ENCODE measurements at places on chromosomes 6 and 20.

DNA sequence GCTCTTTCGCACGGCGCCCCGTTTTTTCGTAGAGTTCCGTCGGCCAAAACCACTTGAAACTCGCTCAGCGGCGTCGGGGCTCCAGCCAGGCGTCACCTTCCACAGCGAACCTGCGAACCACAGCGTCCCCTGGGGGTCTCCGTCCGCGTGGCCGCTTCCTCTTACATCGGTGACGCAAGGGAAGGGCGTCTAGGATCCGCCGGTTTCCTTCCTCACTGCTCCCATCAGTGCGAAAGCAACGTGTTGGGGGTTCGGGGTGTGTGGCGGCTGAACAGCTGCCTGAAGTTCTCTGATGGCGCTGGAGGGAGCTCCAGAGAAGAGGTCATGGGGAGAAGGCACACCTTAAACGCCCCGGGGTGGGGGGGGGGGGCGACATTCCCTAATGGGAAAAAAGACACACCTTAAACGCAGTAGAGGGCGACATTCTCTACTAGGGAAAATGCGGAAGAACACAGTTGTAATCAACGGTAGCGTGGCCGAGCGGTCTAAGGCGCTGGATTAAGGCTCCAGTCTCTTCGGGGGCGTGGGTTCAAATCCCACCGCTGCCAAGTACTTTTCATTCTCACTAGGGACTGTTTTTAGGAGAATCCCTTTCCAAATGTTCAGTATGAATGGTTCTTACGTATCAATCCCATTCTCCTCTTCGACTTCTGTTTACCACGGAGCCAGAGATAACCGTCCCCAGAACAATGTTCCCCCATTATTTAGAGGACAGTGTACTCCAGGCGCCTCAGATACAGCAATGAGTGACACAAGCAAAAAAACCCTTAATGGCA, 16.4 kb downstream of the ZNF311 start:
- peak; percentile 85 for DNase-seq

GRCh38 chr6:39294133-39294532, 20.1 kb downstream of the KCNK17 start:
- peak; percentile 28 for DNase-seq

DNA sequence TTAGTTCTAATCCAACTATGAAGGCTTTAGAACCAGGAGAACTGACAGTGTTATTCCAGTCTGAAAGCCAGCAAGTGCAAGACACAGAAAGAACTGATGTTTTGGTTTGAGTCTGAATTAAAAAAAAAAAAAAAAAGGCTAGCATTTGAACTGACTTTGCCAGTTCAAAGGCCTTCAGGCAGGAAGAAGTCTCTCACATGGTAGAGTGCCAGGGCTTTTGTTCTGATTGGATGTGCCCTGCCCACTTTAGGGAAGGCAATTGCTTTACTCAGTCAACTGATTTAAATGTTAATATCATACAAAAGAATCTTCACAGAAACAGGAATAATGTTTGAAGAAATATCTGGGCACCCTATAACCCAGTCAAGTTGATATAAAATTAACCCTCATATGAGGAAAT, 212.2 kb downstream of the HIVEP2 start:
- no peak for DNase-seq

DNA sequence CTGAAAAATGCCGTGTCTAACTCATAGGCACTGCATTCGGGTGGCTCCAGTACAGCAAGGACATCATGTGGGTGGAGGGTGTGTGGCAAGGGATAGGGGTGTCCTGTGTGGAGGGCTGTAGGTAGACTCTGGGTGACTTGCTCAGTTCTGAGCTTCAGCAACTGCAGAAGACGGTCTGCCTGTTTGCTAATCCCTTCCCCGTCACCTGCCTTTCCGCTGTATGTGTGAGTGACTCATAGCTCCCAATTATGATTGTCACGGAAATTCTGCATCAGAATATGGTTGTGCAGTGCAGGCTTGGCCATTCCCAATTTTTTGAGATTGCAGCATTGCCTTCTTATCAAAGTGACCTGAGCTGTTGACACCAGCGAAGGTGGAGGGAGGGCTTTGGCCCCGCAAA, 174.3 kb downstream of the CDH4 start:
- no peak for DNase-seq

DNA sequence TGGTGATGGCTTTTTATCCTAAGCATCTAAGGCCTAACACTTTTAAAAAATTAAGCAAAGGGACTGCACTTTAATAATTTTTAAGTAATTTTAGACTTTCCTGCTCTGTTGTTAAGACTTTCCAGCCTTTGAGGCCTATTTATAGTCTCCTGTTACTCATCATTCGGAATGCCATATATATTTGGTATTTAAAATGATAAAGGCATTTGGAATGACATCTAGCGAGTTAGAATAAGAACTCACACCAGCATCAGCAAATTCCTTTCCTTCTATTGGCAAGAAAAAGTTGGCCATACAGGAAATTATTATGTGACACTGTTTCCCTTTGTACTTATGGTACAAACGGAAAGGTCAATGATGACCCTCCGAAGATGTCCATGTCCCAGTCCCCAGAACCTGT, 88.1 kb upstream of the STMND1 start:
- DNase-seq, result no peak

Data from MV-4-11 (cell line).